Suppressor macrophage (primary cell): ENCODE measurements at places on chromosomes 13 and 19.

GRCh38 chr19:30178721-30179402, 193.3 kb upstream of the ZNF536 start:
- no peak for DNase-seq

DNA sequence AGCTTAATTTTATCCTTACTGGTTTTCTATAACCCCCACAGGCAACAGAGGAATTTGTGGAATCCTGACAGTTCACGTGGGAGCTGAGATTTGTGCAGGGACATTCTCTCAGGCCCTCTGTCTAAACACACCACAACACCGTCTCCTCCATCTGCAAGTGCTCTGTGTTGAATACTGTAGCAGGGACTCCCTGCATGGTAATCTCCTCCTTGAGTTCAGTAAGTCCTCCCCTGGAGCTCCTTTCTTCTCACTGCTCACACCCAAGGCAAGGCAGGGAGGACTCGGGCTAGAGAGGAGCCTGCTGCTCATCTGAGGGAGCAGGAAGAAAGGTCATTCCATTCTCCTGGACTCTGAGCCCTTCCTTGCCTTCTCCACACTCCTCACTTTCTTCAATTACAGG, 348.2 kb downstream of the KCTD12 start:
- DNase-seq: no peak

GRCh38 chr19:45599286-45599685, 2.7 kb downstream of the GPR4 start:
- no peak for DNase-seq

DNA sequence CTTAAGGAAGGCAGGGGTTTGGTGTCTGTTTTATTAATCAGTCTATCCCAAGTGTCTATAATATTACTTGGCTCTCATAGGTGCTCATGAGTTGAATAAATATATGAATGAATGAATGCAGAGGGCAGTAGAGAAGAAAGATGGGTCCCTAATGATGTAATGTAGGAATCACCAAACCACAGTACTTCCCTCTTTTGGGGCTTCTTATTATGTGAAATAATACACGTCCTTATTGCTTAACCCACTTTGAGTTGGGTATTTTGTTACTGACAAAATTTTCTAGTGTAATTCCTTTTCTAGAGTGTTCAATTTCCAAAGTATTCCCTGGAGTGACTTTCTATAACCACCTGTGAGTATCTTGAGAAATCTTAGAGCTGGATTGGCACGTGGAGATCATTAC, 13.2 kb downstream of the KLK5 start:
- DNase-seq: peak; percentile 27

DNA sequence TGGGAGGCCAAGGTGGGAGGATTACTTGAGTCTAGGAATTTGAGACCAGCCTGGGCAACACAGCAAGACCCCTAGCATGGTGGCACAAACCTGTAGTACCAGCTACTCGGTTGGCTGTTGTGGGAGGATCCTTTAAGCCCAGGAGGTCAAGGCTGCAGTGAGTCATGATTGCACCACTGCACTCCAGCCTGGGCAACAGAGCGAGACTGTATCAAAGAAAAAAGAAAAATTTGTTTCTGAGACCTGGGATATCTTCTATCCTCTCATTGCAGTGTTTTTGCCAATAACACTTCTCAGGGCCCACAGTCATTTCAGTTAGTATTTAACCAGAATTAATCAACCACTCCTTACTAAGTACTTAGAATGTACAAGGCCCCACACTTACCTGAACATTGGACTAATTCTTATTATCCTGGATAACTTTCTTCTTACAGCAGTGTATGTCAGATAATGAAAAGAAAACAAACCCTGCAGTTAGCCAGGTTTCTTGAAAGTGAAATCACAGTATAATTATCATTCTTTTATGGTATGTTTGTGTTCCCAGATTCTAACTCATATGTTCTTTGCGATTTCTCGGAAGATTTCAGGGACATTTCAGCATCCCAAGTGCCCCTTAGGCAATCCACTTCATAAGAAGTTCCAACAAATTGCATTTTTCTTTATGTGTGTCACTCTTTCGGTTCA, 75.6 kb upstream of the KLF5 start:
- DNase-seq: no peak
